ENCODE measurements at places on chromosomes 2 and 18. TPM values are rescaled to one million over a fixed set of nuclear protein-coding genes. Genes with fewer than 3 reads are reported as not detected.

DSEL gene
- 123 TPM for total RNA-seq

ARL4C gene
- 105 TPM for total RNA-seq

MTHFD2 gene
- 115 TPM for total RNA-seq

KIAA2012 gene
- not detected for total RNA-seq

PTRHD1 gene
- 17.7 TPM for total RNA-seq

NCKAP5 gene
- 0.85 TPM for total RNA-seq

TMEM178A gene
- total RNA-seq = 0.24 TPM

DNAJC5G gene
- not detected for total RNA-seq

CCBE1 gene
- 302 TPM for total RNA-seq

CCL20 gene
- not detected for total RNA-seq

SPATA3 gene
- total RNA-seq = not detected

REG1B gene
- total RNA-seq = not detected

All from hair follicle dermal papilla cell (primary cell).